ENCODE measurements at places on chromosomes 13 and 19. TPM values are rescaled to one million over a fixed set of nuclear protein-coding genes. Genes with fewer than 3 reads are reported as not detected.

GRCh38 chr19:41821003-41821735 lies 23.3 kb downstream of the LYPD4 start:
- no peak for DNase-seq

The TLE2 gene
- 14.1 TPM for total RNA-seq

- no peak for DNase-seq
Observed at GRCh38 chr19:57016076-57016475, 103.7 kb upstream of the USP29 start.

DNA sequence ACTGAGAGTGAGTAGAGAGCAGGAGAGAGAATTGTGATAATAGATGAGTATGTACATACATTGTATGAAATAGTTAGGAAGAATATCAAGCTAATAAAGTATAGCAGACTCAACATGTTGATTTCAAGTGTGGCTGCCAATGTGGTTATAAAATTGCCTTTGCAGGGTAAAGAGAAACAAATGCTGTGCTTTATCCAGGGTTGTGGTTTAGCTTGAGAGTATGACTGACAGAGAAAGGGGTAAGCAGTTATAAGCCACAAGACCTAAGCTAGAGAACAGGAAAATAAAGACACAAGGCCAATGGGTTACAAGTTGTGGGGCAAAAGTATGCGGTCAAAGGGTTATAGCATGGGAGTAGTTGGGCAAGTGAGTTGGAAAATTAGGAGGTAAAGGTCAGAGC lies 1217.5 kb downstream of the DIAPH3 start:
- no peak for DNase-seq

DNA sequence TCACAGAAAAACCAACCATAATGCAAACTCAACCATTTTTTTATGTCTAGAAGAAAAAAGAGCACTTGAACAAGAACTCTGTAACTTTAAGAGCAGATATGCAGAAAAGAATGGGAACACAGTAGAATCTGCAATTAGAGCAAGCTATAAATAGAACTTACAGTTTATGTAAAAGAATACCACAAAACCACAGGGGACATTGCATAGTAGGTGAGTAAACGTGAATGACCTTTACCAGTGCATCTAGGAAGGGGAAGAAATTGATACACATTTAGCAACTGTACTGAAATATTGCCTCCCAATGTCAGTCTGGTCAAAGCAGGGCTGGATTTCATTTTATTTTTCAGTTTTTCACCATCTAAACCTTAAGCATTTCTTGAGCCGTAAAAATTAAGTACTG lies 242.2 kb upstream of the EDNRB start:
- DNase-seq: no peak

GRCh38 chr13:76697288-76697687 lies 188.9 kb downstream of the KCTD12 start:
- no peak for DNase-seq

GRCh38 chr13:52677823-52678222 lies 25.2 kb downstream of the SUGT1 start:
- no peak for DNase-seq

DNA sequence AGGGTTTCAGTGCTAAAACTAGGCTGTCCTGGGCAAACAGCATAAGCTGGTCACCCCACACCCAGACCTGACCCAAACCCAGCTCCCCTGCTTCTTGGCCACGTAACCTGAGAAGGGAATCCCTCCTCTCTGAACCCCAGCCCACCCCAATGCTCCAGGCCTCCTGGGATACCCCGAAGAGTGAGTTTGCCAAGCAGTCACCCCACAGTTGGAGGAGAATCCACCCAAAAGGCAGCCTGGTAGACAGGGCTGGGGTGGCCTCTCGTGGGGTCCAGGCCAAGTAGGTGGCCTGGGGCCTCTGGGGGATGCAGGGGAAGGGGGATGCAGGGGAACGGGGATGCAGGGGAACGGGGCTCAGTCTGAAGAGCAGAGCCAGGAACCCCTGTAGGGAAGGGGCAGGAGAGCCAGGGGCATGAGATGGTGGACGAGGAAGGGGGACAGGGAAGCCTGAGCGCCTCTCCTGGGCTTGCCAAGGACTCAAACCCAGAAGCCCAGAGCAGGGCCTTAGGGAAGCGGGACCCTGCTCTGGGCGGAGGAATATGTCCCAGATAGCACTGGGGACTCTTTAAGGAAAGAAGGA lies 2.8 kb downstream of the PPP1R12C start:
- DNase-seq: no peak

- DNase-seq: no peak
Observed at GRCh38 chr13:34207334-34207733, 389.4 kb downstream of the RFC3 start.

DNA sequence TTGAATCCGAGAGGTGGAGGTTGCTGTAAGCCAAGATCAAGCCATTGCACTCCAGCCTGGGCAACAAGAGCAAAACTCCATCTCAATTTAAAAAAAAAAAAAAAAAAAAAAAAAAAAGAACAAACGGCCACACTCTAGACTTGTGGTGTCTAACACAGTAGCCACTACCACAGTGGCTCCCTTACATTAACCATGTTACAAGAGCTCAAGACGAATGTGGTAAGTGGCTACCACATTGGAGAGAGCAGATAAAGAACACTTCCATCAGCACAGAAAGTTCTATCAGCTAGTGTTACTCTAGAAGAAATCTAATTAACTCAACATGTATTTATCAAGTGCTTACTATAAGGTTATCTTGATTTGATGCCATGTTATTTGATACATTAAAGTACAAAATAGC lies 11.5 kb downstream of the XPO4 start:
- DNase-seq: no peak

DNA sequence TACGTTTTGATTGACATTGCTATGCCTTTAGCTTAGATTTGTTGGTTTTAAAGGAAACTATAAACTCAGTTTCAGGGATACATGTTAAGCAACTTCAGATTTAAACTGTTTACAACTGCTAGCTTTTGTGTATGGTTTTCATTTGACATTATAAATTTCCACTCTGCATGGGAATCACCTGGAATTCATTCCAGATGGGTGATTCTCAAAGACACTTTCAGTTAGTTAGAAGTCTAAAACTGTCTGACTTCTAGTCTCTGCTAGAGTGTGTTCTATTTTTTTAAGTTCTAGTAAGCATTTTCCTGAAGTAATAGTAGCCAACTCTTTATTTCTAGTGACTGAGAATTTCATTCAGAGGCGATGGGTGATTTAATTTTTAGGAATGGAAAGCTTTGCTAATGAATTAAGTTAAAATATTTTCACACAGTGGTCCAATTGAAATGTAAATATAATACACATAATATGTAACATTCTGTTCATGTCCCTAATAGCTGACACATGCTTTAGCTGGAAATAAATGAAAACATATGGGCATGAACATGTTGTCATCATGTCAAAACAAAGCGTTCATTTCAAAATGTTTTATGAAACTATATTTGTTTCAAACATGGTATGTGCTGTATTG lies 58.3 kb upstream of the CSNK1A1L start:
- DNase-seq: no peak

The TRPC4 gene
- total RNA-seq: 3.8 TPM

DNA sequence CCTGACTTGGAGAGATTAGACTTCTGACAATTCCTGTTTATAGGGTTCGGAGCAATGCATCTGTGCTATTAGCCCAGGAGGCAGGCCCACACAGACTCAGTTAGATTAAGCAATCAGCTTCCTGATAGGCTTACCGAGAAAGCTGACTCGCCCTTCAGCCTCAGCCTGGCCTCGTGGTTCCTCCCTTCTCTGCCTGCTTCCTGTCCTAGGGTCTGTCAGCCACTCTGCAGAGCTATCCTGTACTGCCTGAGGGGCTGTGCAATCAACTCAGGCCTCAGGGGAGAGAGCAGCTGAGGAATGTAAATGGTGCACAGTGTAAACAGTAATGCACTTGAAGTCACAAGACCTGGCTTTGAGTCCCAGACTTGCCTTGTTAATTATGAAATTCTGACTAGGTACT lies 30.7 kb downstream of the HTR2A start:
- no peak for DNase-seq

DNA sequence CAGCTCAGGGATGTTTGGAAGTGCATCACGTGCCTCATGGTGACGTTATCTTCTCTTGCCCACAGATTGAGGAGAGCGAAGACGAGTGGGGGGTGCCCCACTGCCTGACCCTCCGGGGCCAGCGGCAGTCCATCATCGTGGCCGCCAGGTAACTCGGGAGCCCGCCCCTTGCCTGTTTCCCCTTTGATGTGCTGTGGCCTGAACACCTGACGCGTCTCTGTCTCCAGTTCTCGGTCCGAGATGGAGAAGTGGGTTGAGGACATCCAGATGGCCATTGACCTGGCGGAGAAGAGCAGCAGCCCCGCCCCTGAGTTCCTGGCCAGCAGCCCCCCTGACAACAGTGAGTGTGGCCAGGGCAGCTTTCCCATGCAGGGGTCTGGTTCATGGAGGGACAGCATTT lies 137.0 kb downstream of the STK24 start:
- no peak for DNase-seq

- DNase-seq: no peak
Observed at GRCh38 chr19:17404015-17404414, 1.4 kb downstream of the BST2 start.

DNA sequence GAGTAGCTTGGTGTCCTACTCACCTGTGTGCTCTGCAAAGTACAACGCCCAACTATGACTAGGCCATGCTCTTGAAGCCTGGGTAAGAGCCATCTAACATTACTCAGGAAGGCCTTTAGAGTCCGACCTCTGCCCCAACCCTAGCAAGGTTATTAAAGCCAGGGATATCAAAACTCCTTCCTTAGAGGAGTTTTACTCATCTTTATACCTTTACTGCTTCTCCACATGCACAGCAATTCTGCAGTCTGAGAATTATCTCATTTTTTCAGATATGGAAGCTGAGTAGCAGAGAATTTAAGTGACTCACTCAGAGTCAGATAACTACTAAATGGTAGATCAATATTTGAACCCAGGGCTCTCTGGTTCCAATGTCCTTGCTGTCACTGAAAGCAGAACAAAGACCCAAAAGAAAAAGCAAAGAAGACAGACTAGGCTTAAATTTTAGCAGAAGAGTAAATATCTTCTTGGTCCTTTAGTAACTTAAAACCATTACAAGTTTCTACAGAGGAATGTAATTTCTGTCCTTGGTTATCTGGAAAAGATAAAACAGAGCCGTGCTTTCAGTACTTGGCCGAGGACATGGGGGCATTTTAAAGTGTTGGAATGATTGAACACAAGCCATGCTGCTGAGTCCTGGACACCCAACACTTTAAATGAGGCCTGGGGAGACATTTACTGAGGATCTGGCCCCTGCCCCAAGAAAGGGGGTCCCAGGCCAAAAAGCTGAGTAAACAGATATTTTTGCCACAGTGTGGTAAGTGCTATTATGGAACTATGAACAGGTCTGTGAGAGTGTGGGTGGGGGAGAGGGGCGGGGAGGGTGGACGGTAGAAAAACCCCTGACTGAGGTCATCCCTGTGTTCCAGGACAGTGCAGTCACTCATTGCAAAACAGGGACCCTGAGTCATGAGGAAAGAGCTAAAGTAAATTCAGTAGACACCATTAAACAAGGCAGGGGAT lies 18.4 kb upstream of the KPNA3 start:
- no peak for DNase-seq
